DMS79 treated with DMSO at 0.1 percent for 48 hours (cell line): ENCODE measurements at places on chromosomes 2 and 18.

DNA sequence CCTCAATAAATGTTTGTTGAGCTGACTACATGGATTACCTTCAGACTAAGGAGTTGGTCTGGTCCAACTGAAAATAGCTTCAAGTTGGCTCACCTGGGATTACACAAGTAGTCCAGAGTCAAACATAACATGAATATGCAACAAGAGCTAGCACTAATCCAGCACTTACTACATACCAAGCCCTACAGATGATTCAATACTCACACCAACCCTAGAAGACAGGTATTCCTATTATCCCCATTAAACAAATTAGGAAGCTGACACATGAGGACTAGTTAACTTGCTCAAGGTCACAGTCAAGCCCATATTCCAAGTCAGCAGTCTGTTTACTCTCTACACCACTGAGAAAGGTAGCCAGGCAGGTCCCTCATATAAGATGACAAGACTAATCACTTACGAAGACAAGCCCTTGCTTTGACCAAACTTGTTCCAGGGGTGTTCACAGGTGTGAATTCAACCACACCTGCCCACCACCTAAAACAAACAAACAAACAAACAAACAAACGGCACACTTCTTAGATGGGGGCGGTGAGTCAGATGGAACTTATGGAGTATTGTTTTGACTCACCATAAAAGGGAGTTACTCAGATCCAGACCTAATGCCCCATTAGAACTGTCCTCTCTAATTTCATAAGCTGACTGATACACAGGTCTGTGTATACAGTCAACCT lies 29.1 kb downstream of the TMEM131 start:
- DNase-seq: no peak

GRCh38 chr18:61735564-61736102 lies 157.2 kb downstream of the RNF152 start:
- no peak for DNase-seq

DNA sequence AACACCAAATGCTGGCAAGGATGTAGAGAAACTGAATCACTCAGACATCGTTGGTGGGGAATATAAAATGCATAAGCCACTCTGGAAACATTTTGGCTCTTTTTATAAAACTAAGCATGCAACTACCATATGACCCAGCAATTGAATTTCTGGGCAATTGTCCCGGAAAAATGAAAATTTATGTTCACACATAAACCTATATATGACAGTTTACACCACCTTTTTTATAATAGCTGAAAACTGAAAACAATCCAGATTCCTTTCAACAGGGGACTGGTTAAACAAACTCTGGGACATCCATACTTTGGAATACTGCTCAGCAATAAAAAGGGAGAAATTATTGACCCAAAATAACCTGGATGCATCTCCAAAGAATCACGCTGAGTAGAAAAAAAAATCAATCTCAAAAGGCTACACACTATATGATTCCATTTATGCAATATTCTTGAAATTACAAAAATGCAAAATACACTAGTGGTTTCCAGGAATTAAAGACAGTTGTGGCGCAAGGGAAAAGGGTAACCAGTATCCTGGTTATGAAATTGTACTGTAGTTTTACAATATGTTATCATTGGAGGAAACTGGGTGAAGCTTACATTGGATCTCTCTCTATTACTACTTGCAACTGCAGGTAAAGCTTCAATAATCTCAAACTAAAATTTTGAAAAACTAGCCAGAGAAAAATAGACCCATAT lies 130.2 kb upstream of the PID1 start:
- no peak for DNase-seq

GRCh38 chr18:49699303-49699702 lies 114.0 kb downstream of the ACAA2 start:
- DNase-seq: no peak

DNA sequence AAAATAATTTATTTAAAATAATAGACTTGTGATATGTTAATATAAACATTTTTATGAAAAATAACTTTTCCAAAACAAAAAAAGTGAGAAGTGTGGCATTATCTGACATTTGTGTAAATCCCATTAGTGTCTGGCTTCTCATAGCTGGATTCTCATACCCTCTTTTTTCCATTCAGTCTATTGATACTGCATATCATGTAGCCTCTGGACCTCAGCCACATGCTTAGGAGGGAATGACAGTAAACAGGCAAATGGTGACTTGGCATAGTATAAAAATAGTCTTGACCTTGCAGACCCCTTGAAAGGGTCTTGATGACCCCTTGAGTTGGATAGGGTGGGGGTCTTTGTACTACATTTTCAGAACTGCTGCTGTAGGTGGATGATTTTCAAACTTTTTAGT lies 29.2 kb downstream of the GALNT1 start:
- no peak for DNase-seq

GRCh38 chr2:103875531-103875930 lies 978.4 kb upstream of the POU3F3 start:
- DNase-seq: no peak

DNA sequence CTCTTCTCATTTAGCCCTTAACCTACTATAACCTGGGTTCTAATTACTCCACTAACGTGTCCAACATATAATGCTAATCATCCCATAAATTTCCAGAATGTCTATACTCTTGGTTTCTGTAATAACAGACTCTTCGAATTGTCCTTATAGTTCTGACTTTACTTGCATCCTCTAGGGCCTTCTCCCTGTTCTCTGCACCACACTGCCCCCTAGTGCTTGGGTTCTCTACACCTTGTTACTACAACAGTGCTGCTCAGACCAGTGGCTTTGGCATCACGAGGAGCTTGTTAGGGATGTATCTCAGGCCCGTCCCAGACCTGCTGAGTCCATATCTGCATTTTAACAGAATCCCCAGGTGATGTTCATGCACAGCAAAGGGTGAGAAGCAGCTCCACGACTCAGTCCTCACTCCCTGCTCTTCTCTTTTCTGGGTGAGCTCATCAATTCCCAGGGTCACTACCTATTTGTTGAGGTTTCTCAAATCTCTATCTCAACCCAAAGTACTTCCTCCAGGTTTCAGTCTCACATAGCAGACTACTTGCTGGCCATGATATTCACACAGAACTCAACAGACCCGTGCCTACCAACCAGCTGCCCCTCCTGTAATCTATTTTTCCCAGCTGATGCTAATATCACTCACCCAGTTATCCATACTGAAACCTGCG lies 14.5 kb upstream of the DDX1 start:
- peak; percentile 74 for DNase-seq

- peak; percentile 22 for DNase-seq
Observed at GRCh38 chr2:236600892-236601291, 31.3 kb downstream of the ACKR3 start.

DNA sequence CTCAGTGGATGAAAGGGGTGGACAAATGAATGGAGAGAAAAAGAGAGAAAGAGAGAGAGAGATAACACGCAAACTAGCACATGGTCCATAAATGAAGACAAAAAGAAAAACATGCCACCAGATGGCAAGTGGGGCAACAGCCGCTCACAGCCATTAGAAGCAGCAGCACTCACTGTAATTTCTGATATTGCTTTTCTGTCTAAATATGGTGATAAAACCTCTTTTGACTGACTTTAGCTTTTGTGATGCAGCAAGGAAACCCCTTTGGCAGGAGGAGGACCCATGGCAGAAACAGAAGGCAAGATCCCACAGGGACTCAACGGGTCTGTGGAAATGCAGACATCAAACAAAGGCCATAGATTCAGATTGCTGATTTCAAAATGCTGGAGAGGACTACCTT lies 88.0 kb upstream of the CDH20 start:
- no peak for DNase-seq

DNA sequence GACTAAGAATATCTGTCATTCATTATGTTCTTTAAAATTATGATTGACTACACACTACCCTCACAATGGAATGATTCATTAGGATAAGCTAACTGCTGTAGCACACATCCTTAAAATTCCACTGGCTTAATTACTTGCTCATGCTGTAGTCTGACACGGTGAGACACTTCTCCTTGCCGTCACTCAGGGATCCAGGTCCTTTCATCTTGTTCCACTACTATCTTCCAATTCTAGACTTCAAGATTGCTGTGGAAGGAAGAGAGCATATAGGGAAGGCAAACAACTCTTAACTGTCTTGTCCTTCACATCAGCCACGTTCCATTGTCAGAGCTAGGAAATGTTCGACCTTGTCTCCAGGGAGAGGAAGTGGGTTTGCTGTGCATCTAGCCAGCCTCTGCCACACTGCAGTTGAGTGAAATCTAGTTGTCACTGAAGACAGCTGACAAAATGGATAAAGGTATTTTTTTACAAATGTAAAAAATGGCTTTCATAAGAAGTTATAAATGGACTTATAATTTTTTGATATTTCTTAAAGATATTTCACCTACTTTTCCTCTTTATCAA lies 30.1 kb downstream of the GREB1L start:
- no peak for DNase-seq

GRCh38 chr2:223548194-223548593 lies 54.0 kb downstream of the SCG2 start:
- DNase-seq: no peak

DNA sequence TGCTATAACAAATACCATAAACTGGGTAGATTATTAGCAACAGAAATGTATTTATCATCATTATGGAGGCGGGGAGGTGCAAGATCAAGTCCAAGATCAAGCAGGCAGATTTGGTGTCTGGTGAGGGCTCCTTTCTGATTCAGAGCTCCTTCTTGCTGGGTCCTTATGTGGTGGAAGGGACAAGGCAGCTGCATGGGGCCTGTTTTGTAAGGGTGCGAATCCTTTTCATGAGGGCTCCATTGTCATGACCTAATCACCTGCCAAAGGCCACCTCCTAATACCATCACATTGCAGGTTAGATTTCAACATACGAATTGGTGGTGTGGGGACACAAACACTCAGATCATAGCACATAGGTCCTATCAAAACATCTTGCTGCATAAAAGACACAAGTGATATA lies 84.4 kb upstream of the CCDC150 start:
- no peak for DNase-seq

GRCh38 chr2:174618179-174618578 lies 20.6 kb upstream of the WIPF1 start:
- DNase-seq: no peak

- no peak for DNase-seq
Observed at GRCh38 chr2:209763106-209763505, 8.5 kb upstream of the UNC80 start.

GRCh38 chr2:219133976-219134375 lies 26.6 kb downstream of the NHEJ1 start:
- no peak for DNase-seq

- no peak for DNase-seq
Observed at GRCh38 chr2:23859983-23860382, 66.9 kb downstream of the ATAD2B start.

- DNase-seq: no peak
Observed at GRCh38 chr2:183078163-183078463, 434 bp upstream of the DUSP19 start.

- no peak for DNase-seq
Observed at GRCh38 chr2:88307817-88308216, 137.7 kb downstream of the THNSL2 start.

DNA sequence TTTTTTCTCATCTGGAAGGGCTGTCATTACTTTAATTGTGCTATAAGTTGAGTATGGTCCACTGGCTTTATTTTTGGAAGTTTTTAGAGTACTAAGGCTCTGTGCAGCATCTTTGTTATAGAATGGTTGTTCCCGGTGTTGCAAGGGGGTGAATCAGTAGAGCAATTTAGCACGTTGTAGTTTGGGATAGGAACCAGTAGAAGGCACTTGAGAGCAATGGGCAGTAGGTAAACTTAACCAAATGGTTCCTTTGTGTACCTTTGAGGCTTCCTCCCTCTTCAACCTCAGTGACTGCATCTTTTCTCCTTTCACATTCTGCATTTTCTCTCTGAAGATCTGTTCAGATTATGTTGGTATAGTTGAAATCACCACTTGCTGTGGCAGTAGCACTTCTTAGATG lies 238.2 kb upstream of the SYT4 start:
- no peak for DNase-seq

DNA sequence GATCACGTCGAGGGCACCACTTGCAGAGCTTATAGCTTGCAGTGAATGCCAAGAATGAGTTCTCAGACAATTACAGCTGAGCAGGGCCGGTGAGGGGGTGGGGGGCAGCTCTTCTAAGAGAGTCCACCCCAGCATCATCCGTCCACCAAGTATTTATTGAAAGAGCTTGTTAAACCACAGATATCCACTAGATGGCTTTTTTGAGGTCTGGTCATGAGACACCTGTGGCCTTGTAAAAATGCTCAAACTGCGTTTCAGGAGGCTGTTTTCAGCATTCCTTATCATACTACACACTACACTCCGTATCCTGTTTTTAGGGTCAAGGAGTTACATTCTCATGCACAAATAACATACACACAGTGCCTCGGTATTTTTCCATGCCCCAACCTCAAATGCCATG lies 51.5 kb downstream of the DNAJC10 start:
- DNase-seq: no peak

DNA sequence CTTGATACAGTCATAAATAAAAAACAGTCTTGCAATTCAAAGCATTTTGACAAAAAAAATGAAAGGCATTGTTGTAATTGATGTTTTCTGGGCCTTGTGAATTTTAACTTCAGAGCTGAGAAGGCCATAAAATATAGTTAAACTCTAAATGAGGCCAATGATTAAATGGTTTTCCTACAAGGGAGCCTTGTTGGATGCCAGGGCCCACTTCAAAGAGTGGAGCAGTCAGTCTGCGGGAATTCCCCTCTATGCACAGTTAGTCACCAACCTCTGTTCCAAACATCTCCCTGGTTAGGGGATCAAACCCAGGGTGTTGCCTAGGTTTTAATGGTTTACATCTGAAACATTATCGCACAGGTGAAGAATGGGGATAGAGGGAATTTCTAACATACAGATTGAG lies 143.4 kb downstream of the NCKAP5 start:
- no peak for DNase-seq

DNA sequence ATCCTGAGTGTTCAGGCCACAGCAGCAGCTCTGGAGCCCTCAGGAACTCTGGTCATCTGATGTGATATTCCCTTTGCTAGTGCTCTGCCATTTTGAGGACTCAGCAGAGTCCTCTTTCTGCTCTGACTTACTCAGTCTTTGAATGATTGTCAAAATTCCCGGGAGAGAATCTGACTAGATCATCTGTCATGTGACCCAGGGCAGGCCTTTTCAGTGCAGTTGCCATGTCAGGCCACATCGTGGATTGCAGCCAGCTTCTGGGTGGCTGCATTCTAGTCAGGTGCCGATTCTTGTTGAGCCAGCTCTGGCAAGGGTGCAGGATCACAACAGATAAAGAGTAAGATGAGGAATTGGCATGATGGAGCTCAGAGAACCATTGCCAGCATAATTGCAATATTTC lies 795.6 kb downstream of the CPS1 start:
- no peak for DNase-seq

GRCh38 chr2:136051001-136051724 lies 65.7 kb upstream of the DARS1 start:
- DNase-seq: no peak
